ENCODE measurements at places on chromosomes 2 and 18. TPM values are rescaled to one million over a fixed set of nuclear protein-coding genes. Genes with fewer than 3 reads are reported as not detected.

Gene HADHA
- polyA plus RNA-seq, result 77.6 TPM

Gene UNC80
- polyA plus RNA-seq, result under 0.01 TPM

Gene NTSR2
- polyA plus RNA-seq, result not detected

Gene C2orf66
- 0.02 TPM for polyA plus RNA-seq

Gene RETREG2
- 46.8 TPM for polyA plus RNA-seq

Gene IL37
- polyA plus RNA-seq, result 1.4 TPM

Gene SGO2
- polyA plus RNA-seq, result 0.57 TPM

Gene ZEB2
- polyA plus RNA-seq, result 27.0 TPM

Gene KIAA2012
- polyA plus RNA-seq, result 0.69 TPM

Gene MDH1B
- 3.1 TPM for polyA plus RNA-seq

Gene ZSWIM2
- polyA plus RNA-seq, result not detected

Gene ZBTB7C
- 3.2 TPM for polyA plus RNA-seq

Gene SERPINB5
- polyA plus RNA-seq, result 0.45 TPM

Gene SLC4A5
- 2.5 TPM for polyA plus RNA-seq
